NCI-H69 (cell line): ENCODE measurements at places on chromosomes 13 and 19.

- DNase-seq, result no peak
Measured at GRCh38 chr13:48804821-48805601, 151.3 kb downstream of the CYSLTR2 start.

GRCh38 chr19:53909471-53910169, 542 bp downstream of the CACNG7 start:
- no peak for DNase-seq

- DNase-seq, result no peak
Measured at GRCh38 chr13:21761770-21762169, 90.9 kb downstream of the FGF9 start.

DNA sequence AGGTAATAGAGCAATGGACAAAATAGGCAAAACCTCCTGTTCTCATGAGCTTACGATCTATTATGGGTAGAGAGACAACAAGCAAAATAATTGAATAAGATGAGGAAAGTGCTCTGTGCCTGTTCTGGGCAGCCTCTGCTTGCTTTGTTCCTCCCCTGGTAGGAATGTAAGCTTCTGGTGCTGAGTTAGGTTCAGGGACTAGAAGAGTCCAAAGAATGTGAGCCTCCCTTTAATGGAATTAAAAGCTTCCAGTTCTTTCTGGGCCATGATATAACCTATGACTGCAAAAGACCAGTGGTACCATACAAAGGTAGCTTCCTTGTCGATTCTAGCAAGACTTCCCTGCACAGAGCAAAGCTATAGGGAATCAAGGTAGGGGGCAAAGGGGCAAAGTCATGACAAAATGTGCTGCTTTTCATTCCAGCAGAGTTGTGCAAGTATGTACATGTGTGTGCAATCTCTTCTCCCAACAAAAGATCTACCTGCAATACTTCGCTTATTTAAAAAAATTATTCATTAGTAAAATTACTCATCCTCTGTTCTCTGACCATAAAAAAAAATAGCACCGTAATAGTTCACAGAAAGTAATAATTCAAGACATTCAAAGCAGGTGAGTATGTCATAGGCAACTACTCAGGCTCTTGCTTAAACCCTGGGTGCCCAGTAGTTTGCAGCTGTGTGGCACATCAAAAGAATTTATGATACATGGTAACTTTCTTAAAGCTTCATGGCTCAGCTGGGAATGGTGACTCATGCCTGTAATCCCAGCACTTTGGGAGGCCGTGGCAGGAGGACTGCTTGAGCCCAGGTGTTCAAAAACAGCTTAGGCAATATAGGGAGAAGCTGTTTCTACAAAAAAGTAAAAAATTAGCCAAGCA, 21.4 kb downstream of the ACOD1 start:
- DNase-seq, result no peak

GRCh38 chr19:54739587-54740497, 1.5 kb downstream of the KIR2DL3 start:
- DNase-seq, result no peak

- DNase-seq, result no peak
Measured at GRCh38 chr13:97537110-97537509, 103.1 kb downstream of the RAP2A start.

GRCh38 chr19:33343859-33344572, 29.5 kb upstream of the CEBPG start:
- peak; percentile 18 for DNase-seq
